ENCODE measurements at places on chromosomes 1 and 21.

DNA sequence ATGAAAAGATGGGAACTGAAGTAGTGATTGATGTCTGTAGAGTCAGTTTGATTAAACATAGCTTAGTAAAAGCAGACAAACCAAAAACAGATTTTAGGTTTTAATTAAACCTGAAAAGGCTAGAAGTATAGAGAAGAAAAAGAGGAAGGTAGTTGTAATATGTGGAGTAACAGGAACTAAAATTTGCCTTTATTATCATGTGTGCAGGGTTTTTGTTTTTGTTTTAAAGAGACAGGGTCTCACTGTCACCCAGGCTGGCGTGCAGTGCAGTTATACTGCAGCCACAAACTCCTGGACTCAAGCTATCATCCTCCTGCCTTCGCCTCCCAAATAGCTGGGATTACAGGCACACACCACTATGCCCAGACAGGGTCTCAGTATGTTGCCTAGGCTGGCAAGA lies 6.0 kb downstream of the TOR1AIP1 start:
- DNase-seq: no peak

- no peak for DNase-seq
Observed at GRCh38 chr1:27990920-27991537, 31.3 kb downstream of the XKR8 start.

- DNase-seq: no peak
Observed at GRCh38 chr1:23376890-23377811, 7.5 kb upstream of the ZNF436 start.

- no peak for DNase-seq
Observed at GRCh38 chr1:65104854-65105534, 43.0 kb upstream of the AK4 start.

- no peak for DNase-seq
Observed at GRCh38 chr1:215779729-215780128, 212.6 kb downstream of the KCTD3 start.

- no peak for DNase-seq
Observed at GRCh38 chr1:197768014-197768805, 7.1 kb downstream of the DENND1B start.

GRCh38 chr1:156151093-156151688 lies 2.2 kb upstream of the SEMA4A start:
- no peak for DNase-seq

DNA sequence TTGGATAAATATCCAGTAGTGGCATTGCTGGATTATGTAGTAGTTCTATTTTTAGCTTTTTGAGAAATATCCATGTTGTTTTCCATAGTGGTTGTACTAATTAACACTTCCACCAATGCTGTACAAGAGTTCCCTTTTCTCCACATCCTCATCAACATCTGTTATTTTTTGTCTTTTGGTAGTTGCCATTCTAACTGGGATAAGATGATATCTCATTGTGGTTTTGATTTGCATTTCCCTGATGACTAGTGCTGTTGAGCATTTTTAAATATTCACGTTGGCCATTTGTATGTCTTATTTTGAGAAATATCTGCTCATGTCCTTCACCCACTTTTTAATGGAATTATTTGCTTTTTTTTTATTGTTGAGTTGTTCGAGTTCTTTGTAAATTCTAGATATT lies 183.9 kb downstream of the PTPRU start:
- no peak for DNase-seq

All from muscle of arm (tissue), 14 donors.